Fibroblast of skin of right biceps (primary cell): ENCODE measurements at places on chromosomes 2 and 18.

- DNase-seq, result peak; percentile 49
Measured at GRCh38 chr18:54209471-54210180, 14.8 kb downstream of the MBD2 start.

DNA sequence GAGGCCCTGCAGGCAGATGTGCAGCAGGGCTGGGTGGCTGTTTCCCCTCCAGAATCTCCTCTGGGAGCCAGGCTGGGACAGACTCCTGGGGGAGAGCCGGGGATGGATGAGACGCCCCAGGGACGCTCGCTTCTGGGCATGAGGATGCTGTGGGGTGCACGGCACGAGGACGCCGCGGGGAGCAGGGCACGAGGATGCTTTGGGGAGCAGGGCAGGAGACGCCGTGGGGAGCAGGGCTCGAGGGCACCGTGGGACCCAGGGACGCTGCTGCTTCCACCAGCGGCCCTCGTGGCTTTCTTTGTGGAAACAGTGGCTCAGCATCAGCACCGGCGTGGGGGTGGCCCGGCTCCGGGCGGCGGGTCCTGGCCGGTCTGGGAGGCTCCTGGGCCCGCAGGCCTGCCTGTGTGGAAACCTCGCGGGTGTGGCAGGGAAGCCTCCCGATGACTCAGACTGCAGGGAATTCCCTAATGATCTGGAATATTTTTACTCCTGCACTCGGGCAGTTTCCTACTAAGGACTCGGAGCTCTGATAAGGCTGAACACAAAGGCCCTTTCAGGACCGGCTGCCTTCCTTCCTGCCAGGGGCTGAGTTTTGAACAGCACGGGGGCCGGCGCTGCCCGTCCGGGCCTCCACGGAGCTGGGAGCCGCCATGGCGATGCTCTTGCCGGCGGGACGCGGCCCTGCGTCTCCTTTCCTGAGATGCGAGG, 62.6 kb downstream of the NFATC1 start:
- peak; percentile 88 for DNase-seq

DNA sequence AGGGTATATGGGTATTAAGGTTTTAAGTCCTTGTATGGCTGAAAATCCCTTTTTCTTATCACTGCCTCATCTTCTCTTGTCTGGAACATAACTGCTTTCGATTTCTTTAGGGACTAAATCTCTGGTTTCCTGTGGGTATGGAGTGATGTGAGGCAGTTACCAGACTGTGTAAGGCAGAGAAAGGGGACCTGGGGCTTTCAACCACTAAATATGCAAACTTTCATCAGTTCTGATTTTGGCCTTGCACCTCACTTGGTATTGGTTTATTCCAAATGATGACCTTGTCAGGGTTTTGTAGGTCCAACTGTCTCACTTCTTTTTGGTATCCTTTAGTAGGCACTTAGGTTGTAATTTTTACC, 9.3 kb downstream of the MAP4K4 start:
- no peak for DNase-seq

DNA sequence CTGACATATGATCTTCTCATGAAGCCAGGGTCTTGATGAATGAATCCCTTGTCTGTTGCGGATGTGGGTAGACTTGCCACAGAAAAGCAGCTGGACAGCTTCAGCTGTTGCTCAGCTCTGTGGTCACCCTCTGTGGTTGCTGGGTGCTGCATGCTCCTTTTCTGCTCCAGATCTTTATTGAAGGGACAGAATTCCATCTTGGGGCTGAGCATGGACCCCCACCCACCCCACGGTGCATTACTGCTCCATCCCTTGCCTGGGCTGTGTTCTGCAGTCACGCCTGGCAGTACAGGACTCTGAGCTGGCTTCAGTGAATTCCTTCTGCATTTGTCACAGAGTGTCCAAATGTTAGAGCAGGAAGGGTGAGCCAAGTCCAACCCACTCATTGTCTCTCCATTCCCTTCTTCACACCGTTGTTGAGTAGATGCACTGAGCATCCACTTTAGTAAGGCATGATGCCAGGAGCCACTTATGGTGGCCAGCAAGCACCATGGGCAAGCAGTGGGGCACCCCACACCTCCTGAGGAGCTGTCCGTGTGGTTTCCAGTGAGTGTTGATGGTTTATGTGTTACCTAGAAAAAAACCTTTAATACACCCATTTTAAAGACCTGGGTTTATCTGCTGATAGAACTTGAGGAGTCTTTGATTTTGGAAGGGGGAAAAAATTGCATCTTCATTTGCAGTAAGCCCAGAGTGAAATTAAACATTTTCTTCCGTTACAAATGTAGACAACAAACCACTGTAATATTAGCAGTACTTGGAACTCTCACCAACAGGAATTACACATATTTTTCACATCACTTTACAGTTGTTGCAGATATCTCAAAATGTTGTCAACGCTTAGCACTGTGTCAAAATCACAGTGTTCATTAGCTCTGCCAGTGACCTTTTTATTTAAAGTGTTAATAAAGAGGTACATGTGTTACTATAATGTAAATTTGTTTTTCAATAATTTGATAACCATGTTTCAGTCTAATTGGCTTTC, 14.7 kb upstream of the ITGB6 start:
- peak; percentile 93 for DNase-seq
